Activated CD8-positive, alpha-beta memory T cell treated with anti-CD3 and anti-CD28 coated beads for 24 hours (primary cell): ENCODE measurements at places on chromosomes 16 and 17.

DNA sequence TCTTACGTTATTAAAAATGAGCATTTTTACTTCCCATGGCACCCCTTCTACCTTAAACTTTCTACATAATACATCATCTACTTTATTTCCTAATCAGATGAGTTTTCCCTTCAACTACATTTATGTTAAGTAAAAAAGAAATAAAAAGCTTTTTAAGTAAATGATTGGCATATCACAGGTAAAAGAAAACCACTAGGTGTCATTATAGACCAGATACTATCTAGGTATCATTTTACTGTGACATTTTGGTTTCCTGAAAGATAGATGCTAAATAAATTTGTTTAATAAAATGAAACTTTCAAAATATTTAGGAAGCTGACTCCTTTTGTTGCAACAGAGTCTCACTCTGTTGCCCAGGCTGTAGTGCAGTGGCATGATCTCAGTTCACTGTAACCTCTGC lies 3.8 kb upstream of the CMTM1 start:
- no peak for DNase-seq

DNA sequence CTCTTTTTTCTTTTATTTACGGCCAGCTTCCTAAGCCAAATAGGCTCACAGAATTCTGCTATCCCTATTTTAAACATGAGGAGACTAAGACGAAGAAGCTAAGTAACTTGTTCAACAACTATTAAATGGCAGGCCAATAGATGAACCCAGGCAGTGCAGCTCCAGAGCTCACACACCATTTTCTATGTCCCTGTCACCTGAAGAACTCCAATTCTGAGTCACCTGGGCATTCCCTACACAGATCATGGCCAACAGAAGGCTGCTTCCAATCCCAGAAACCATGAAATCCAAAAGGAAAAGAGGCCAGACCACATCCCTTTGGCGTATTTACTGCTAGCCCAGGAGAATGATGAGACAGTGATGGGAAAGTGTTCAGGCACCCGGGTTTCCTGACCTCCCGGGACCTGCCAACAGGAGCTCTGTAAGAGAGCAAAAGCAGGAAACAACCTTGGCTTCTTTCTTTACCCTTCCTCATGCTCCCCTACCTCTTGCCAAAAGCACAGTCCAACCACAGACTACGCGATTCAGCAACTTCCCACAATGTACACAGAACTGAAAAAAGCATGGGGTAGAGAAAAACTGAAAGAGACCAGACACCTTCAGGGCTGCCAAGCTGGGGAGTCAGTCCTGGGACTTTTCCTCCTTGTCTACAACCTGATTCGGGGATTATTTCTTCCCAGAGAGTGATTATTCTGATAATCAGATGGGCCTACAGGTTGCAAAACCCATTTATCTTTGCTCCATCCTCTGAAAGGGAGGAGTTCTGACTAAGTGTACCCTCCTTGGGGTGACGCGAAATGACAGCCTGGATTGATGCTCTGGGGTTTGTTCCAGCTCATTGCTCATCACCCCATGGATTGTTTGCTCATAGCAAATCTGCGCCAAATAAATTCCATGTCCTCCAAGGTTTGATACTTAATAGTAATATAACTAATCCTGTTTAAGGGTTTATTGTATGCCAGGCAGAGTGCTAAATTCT lies 47.8 kb upstream of the HAS3 start:
- no peak for DNase-seq

DNA sequence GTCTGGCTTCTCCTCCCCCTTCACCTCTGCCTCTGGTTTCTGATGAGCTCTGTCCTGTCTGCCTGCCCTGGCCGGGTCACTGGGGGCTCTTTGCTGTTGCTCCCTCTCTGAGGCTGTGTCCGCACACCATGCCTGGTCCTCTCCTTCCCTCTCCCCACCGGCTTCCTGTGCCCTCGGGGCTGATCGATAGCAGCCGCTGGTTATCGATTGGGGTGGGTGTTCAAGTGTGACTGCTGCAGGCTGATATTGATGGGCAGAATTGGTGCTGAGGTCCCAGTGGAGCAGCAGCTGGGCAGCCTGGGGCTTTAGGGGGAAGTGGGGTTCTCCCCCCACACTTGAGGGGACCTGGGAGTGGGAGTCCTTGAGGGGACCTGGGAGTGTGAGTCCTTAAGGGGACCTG lies 16.4 kb downstream of the MRM1 start:
- no peak for DNase-seq

GRCh38 chr16:20383106-20384029 lies 21.2 kb downstream of the PDILT start:
- DNase-seq, result peak; percentile 60

- no peak for DNase-seq
Observed at GRCh38 chr16:86059253-86060171, 160.6 kb downstream of the IRF8 start.

- no peak for DNase-seq
Observed at GRCh38 chr16:57753448-57754353, 18.1 kb downstream of the KATNB1 start.

DNA sequence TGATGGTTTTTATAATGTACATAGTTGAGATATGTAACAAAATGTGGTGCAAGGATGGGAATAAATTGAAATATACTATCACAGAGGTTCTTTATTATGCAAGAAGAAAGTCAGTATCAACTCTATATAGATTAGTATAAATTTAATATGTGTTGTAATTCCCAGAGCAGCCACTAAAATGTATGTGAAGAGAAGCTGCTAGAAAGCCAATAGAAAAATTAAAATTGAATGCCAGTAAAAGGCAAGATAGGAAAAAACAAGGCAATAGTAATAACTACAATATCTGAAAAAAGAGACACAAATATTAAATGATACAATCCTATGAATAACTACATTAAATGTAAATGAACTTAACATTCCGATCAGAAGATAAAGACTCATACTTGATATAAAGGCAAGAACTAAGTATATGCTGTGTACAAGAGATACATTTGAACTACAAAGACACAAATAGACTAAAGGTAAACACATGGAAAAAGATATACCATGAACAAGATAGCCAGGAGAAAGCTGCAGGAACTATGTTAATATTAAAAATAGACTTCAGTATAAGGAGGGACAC lies 92.0 kb downstream of the ABCA8 start:
- no peak for DNase-seq

DNA sequence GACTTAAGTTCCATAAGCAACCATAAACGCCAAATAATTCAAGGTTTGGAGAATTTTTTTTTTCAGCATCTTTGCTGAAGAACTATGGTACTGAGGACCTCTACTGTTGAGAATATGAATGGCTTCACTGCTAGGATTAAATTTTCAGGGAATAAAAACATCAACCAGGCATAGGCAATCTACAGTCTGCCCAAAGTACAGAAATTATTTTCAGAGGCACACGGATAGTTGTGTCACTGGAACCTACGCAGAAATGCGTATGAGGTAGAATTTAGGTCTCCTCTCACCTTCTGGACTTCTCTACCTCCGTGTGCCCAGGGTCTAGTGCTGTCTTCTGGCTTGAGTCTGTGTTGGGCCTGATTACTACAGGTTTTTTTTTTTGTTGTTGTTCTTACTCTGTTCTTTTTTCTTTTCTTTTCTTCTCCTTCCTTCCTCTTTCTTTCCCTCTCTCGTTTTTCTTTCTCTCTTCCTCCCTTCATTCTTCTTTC lies 39.7 kb downstream of the NACA2 start:
- no peak for DNase-seq

DNA sequence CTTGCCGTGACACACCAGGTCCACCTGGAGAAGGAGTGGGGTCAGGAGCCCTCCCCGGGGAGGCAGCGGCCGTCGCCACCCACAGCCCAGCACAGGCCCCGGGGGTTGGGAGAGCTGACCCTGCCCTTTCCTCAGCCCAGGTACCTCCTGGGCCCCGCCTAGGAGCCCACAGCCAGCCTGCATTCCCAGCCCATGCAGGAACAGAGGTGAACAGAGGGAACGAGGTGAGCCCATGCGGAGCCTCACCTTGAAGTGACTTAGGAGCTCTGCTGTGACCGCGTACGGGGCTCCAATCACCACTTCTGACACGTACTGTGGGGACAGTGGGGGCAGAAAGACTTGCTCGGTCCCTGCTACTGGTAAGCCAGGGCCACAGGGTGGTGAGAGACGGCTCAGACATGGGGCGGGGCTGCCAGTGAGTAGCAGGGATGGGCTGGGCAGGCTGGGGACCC lies 3.4 kb downstream of the NPB start:
- DNase-seq, result no peak

DNA sequence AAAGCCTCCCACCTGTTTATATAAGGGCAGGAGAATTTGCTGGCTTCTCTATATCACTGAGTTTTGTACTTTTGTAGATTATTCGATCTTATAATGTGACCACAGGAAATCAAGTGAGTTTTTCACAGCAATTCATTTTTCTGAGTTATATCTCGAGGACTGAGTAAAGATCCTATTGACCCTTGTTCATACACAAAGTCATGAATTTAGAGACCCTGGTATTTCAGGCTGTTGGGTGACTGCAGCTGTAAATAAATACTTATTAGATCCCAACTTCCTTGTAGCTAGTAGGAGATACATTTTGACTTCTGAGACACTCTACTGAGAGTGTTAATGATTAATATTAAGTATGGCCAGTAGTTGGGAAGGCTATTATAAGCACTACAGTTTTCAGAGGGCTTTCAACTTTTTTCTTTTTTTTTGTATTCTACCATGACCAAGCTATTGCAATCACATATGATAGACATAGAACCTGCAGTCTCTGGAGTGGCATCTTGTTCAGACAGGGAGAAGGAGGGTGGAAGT lies 3.2 kb upstream of the KRT20 start:
- DNase-seq, result no peak

DNA sequence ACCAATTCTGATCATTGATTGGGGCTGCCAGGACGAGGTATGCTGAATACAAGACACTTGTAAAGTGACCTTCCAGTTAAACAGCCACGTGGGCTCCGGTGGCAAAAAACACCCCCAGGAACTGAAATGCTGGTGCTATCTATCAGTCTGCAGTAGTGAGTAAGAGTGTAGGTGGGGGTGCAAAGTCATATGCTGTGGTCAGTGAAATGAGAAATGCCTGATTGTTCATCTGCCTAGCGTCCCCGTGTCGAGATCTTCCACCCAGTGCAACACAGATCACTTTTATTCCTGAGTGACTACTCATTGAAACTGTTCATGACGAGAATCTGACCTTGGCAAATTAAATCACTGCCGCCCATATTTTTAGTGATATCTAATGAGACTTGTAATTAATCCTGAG lies 806.5 kb upstream of the GOT2 start:
- DNase-seq, result no peak

- no peak for DNase-seq
Observed at GRCh38 chr17:72419866-72420774, 299.3 kb downstream of the SOX9 start.

- no peak for DNase-seq
Observed at GRCh38 chr16:50386139-50386538, 17.4 kb upstream of the BRD7 start.

- no peak for DNase-seq
Observed at GRCh38 chr17:14157822-14158221, 78.8 kb downstream of the CDRT15 start.

DNA sequence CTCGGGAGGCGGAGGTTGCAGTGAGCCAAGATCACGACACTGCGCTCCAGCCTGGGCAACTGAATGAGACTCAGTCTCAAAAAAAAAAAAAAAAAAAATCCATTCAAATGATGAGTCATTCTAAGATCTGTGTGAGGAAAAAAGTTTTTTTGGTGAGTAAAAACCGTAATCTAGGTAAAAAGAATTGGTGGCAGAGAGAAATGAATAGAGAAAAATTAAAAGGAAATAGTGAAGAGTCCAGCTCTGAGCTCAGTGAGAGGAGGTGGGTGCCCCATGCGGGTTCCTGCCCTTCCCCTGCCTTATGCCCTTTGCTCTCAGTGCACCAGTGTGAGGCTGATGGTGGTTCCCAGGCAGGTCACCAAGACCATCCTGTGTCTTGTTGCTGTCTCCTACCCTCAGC lies 20.9 kb downstream of the GAN start:
- no peak for DNase-seq

DNA sequence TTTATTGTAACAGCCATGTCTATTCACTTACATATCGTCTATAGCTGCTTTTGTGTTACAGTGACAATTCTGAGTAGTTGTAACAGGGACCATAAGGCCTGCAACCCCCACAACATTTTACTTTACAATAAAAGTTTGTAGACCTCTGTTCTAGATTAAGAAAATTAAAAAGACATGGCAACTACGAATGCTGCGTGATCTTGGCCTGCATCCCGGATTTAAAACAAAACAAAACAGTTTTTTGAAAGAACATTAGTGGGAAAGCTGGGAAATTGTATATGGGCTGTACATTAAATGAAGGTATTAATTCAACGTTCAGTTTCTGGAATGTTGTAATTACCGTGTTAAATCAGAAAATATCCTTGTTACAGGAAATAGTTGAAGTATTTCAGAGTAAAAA lies 64.1 kb downstream of the RMI2 start:
- DNase-seq, result no peak

DNA sequence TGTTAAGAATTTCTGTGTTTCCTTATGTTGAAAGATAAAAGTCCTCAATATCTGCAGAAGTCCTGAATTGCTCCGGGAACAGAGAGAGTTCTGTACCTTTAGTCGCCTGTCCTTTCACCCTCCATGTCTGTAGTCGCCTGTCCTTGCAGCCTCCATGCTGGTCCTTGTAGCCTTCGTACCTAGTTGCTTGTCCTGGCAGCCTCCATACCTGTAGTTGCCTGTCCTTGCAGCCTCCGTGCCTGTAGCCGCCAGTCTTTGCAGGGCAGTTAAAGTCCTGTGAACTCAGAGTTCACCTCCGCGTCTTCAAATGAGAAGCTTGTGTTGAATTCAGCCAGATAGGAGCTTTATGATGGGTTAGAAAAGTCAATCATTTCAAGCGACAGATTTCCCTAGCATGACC lies 19.5 kb upstream of the ITGAX start:
- no peak for DNase-seq

DNA sequence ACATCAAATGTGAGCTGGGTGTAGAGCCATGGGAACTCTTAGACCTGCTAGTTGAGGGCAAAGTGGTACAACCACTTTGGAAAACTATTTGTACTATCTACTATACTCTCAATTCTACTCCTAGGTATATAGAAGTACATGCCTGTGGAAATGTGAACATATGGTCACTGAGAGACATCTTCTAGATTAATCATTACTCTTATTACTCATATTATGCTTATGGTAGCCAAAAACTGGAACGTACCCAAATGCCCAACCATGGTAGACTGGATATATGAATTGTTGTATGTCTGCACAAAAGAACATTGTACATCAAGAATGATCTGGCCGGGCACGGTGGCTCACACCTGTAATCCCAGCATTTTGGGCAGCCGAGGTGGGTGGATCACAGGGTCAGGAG lies 2.7 kb downstream of the WDR45B start:
- no peak for DNase-seq

DNA sequence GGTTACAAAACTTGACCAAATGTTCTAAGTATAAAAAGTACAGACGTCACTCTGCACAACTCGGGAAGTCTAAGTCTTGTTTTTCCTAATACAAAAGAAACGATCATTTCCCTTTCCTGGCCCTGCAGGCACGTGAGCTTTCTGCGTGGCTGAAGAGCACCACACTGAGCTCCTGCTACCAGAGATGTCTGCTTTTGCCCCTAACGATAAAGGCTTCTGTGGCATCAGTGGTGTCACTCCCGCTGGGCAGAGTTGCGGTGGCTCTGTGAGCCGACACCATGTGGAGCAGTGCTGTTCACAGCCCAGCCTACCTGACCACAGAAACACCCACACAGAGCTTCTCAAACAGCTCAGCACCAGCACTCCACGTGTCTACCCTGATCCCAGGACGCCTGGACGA lies 20.5 kb downstream of the EMC8 start:
- DNase-seq, result peak; percentile 64
